ENCODE measurements at places on chromosomes 7 and 10.

- DNase-seq: no peak
These were observed 374.9 kb upstream of the SEMA3D start for GRCh38 chr7:85561706-85562105.

DNA sequence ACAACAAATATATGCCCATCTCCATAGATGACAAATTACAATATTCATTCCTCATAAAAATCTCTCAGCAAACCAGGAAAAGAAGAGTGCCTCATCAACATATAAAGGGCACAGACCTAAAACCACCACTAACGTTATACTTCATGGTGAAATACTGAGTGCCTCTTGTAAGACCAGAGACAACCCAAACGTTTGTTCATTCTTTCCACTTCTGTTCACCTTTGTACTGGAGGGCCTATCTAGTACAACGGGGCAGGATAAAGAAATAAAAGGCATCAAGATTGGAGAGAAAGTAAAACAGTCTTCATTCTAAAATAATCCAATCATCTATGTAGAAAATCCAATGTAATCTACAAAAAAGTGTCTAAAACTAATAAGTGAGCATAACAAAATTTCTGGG, 79.1 kb downstream of the LARP4B start:
- no peak for DNase-seq

GRCh38 chr7:42456756-42457276, 219.8 kb upstream of the GLI3 start:
- DNase-seq: no peak

GRCh38 chr7:77453531-77453930, 37.4 kb upstream of the GSAP start:
- DNase-seq: no peak

GRCh38 chr7:73342645-73343044, 14.7 kb downstream of the FKBP6 start:
- DNase-seq: peak; percentile 42

- DNase-seq: peak; percentile 72
These were observed 113.4 kb downstream of the BTRC start for GRCh38 chr10:101467286-101467770.

DNA sequence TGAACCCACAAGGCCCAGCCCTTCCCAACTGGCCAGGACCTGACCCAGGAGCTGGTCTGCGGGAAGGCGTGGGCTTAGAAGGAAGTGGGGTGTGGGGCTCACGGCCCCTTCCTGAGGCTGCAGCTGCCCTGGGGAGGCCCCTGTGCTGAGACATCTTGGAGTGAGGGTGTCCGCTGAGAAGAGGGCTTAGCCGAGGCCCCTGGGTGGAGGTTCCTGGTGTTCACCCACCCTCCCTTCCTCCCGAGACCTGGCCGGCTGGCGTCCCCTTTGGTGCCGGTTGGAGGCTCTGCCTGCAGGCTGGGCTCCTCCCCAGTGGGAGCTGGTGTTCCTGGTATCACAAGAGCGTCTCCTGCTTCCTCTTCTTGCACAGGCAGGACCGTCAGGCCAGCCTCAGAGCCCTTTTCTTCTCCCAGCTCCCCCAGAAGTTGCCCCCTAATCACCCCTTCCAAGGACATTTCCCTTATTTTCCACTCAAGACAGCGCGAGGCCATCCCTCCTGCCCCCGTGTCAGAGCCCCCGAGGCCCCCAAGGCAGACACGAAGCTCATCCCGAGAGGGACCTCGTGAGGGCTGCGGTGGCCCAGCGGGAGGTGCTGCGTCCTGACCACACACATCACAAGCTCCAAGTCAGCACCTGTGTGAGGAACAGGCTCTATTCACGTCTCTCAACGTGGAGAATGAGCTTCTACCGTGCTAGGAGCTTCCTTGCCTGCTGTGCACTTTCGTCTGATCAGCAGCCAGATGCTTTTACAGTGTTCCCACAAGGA, 25.1 kb upstream of the FAM20C start:
- no peak for DNase-seq

Measured in NCI-H2171 treated with DMSO at 0.1 percent for 48 hours (cell line).